ENCODE measurements at places on chromosomes 5 and 9. TPM values are rescaled to one million over a fixed set of nuclear protein-coding genes. Genes with fewer than 3 reads are reported as not detected.
A peak's percentile ranks its signal among the peaks of the same experiment; 100 is the strongest.

GRCh38 chr5:90386099-90386710, 23.4 kb downstream of the CETN3 start:
- no peak for DNase-seq

GRCh38 chr9:130138171-130138653, 34.0 kb upstream of the NCS1 start:
- peak; percentile 85 for DNase-seq

The KCTD16 gene
- 0.04 TPM for total RNA-seq

DNA sequence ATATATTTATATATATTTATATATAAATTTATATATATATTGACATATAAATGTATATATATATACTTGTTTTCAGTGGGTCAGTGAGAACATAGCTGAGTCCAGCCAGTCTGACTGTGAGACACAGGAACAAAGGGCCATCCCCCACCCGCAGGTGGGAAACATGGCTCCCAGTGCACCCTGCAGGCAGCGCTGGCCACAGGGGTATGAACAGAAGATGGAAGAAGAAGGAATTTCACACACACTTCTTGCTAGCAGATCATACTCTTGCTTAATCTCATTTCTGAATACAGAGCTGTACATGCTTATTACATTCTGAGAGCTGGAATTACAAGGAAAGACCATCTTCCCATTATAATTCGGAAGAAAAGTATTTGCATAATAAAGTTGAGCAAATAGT, 595.4 kb downstream of the IRX1 start:
- DNase-seq: no peak

- no peak for DNase-seq
Observed at GRCh38 chr9:15189481-15189880, 117.5 kb downstream of the TTC39B start.

The MAT2B gene
- total RNA-seq: 72.8 TPM

DNA sequence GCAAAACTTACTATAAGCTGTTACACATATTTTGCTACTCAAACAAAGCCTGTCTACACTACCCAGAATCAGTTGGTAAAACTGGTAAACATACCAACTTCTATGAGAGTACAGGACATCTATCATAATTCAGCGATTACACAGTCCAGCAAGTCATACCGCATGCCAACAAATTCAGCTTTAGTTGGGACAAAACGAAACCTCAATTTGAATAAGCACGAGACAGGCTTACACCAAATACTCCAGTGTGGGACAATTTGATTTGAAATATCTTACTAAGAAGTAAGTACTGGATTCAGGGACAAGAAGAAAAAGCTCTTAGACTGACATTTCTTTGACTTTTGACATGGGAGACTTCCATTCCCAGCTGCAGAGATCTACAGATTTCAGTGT, 2.0 kb downstream of the NRG2 start:
- DNase-seq: no peak

The NEK6 gene
- total RNA-seq: 17.6 TPM

DNA sequence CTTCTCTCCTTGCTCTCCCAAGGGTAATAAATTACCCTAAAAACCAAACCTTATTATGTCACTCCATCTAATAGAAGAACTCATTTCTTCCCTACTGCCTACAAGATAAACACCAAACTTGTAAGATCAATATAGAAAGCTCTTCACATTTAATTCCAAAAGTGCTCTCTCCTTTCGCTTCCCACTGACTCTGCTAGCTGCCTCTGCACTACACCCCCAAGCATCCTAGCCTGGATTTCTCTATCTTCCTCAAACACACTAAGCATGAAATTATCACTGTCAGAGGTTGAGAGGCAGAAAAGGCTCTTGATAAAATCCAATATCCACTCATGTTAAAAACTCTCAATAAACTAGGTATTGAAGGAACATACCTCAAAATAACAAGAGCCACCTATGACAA, 162.4 kb downstream of the KCNN2 start:
- no peak for DNase-seq

The MEGF10 gene
- 12.4 TPM for total RNA-seq

GRCh38 chr5:58752104-58752503, 169.2 kb downstream of the RAB3C start:
- no peak for DNase-seq

All from H7 (cell line).